ENCODE measurements at places on chromosomes 3 and 15. TPM values are rescaled to one million over a fixed set of nuclear protein-coding genes. Genes with fewer than 3 reads are reported as not detected.
A peak's percentile ranks its signal among the peaks of the same experiment; 100 is the strongest.

DNA sequence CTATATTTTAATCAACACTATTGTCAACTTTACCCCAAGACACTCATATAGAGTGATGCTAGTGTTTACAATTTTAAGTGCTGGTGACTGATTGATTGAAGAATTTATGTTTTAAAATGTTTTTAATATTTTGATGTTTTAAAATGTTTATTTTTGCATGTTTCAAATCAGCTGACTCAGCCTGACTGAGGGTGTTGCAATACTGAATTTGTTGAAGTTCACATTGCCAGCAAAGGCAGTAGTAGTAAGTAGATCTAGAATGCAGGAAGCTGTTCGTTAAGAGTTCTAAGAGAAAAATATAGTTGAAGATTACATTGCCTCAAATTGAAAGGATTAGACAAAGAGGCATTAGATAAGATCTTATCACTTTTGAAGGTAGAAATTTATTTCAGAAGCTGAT, 977.6 kb downstream of the IGSF11 start:
- no peak for DNase-seq

GRCh38 chr3:110383356-110383755, 688.3 kb upstream of the NECTIN3 start:
- no peak for DNase-seq

DNA sequence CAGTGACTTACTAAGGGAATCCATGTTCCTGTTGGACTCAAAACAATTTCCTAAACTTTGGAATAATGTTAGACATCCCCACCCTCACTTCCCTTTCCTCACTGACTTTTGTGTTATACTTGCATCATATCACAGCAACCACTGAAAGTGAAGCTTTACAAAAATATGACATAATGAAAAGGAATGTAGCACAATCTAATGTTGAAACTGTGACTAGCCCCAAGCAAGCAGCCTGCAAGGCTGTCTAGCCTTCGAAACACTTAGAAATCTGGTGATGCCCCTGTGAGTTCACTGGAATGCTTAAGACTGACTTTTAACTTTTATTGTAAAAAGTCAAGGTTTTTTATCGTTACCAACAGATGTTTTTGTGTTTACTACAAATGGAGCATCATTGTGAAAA, 203.7 kb upstream of the ZNF385D start:
- DNase-seq: peak; percentile 63

GRCh38 chr3:18012436-18012835, 270.0 kb upstream of the TBC1D5 start:
- no peak for DNase-seq

Gene CACNA2D3
- 1.0 TPM for polyA plus RNA-seq
